B cell (primary cell): ENCODE measurements at places on chromosomes 5 and 9. TPM values are rescaled to one million over a fixed set of nuclear protein-coding genes. Genes with fewer than 3 reads are reported as not detected.

TMEM171 gene
- not detected in 2 replicates for total RNA-seq

SEPTIN8 gene
- 3.9 and 5.9 TPM in 2 replicates for total RNA-seq

DOCK2 gene
- 330 and 342 TPM in 2 replicates for total RNA-seq

PCDHB5 gene
- total RNA-seq = not detected in 2 replicates

CD72 gene
- total RNA-seq = 94.6 and 110 TPM in 2 replicates

CYLC2 gene
- not detected in 2 replicates for total RNA-seq
